ENCODE measurements at places on chromosomes 7 and 10.

DNA sequence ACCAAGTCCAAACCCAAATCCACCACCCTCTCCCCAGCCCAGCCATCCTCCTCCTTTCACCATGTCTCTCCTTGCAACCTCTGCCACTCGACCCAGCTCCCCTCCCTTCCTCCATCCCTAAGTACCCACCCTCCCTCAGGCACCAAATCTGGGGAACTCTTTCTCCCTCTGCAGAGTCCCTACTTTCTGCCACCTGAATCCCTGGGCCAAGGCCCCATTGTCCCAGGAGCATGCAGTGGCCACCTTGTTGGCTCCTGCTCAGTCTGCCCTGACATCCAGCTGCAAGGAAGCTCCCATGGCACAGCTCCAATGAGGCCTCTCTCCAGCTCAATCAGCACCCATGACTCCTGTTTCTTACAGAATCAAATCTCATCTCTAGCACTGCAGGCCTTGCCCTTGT, 5.5 kb upstream of the UNC5B start:
- H3K27me3 ChIP-seq = peaks cover 15% of the 10 kb centered on the region
- no peaks in the 10 kb centered on the region for H3K36me3 ChIP-seq
- no peak overlapping the region for H3K4me3 ChIP-seq
- DNase-seq = no peak
- no peak overlapping the region for H3K27ac ChIP-seq

GRCh38 chr10:92284112-92284704, 6.7 kb downstream of the CPEB3 start:
- no peaks in the 10 kb centered on the region for H3K36me3 ChIP-seq
- no peak for DNase-seq
- H3K27ac ChIP-seq = no peak overlapping the region

DNA sequence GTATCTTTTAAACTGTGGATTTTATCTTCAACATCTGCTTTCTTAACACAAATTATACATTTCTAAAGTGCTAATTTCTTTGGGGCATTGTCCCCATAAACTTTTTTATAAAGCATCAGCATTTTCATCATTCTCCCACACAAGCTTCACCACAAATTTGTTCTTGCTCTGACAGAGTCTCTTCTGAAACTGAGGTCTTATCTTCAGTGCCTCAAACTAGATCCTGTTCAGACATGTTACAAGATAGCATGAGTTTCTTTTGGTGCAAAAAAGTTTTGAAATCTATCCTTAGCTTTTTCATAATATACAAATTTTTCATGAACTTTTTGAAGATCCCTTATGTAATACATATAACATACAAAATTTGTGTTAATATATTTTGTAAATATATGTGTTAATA, 346.6 kb downstream of the IPMK start:
- no peak overlapping the region for H3K27ac ChIP-seq
- no peaks in the 10 kb centered on the region for H3K36me3 ChIP-seq
- no peaks in the 10 kb centered on the region for H3K4me1 ChIP-seq
- H3K4me3 ChIP-seq = no peak overlapping the region
- DNase-seq = no peak

GRCh38 chr10:48493083-48493871, 111.6 kb downstream of the ARHGAP22 start:
- H3K36me3 ChIP-seq = no peaks in the 10 kb centered on the region
- H3K4me3 ChIP-seq = no peak overlapping the region
- DNase-seq = no peak
- no peak overlapping the region for H3K27ac ChIP-seq
- H3K4me1 ChIP-seq = no peaks in the 10 kb centered on the region

GRCh38 chr7:41028580-41028979, 674.3 kb downstream of the INHBA start:
- no peak overlapping the region for H3K4me3 ChIP-seq
- no peaks in the 10 kb centered on the region for H3K4me1 ChIP-seq
- DNase-seq = no peak
- H3K36me3 ChIP-seq = no peaks in the 10 kb centered on the region

GRCh38 chr10:6667150-6667549, 87.1 kb upstream of the PRKCQ start:
- no peak for DNase-seq
- no peaks in the 10 kb centered on the region for H3K27me3 ChIP-seq
- no peak overlapping the region for H3K27ac ChIP-seq
- no peak overlapping the region for H3K4me3 ChIP-seq
- H3K36me3 ChIP-seq = no peaks in the 10 kb centered on the region
- no peaks in the 10 kb centered on the region for H3K4me1 ChIP-seq

DNA sequence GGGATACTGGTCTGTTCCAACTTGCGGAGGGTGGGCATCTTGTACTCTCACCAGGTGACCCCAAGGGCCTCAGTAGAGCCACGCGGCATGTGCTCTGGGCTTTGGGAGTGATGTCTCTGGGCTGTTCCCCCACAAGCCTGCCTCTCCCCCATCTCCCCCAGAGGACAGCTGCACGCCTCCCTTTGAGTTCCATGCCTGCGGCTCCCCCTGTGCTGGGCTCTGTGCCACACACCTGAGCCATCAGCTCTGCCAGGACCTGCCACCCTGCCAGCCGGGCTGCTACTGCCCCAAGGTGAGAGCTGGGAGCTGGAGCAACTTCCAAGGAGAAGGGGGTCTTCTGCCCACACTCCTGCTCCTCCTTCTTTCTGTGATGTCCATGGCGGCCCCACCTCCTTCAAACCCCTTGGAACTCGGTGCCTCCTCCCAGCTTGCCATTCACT, 15.0 kb upstream of the ZNF862 start:
- no peak overlapping the region for H3K27ac ChIP-seq
- no peaks in the 10 kb centered on the region for H3K4me1 ChIP-seq
- no peaks in the 10 kb centered on the region for H3K36me3 ChIP-seq
- no peak for DNase-seq
- H3K27me3 ChIP-seq = no peaks in the 10 kb centered on the region
- no peak overlapping the region for H3K4me3 ChIP-seq

DNA sequence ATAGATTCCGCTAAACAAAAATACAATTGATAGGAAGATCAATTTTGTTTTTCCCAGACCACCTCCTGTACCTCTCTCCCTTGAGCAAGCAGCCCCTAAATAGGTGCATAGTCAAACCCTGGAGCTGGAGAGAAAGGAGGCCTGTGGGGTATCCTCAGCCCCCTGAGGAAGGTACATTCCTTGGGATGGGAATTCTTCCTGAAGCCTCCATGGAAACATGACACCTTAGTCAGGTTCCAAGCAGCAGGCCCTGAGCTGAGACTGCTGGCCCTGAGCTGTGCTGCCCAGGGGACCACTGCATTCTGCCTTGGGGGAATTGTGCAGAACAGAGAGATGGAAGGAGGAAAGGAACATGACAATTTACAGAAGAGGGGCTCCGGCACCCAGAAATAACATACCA, 7.4 kb downstream of the HNRNPF start:
- no peak overlapping the region for H3K27ac ChIP-seq
- no peaks in the 10 kb centered on the region for H3K4me1 ChIP-seq
- H3K4me3 ChIP-seq = no peak overlapping the region
- DNase-seq = no peak

Data from breast epithelium (tissue), 4 donors.